NCI-H1092 (cell line): ENCODE measurements at places on chromosomes 1 and 21.

- no peak for DNase-seq
These were observed 61.8 kb upstream of the TTLL7 start for GRCh38 chr1:84060781-84061180.

GRCh38 chr1:230105754-230106625 lies 39.0 kb downstream of the GALNT2 start:
- DNase-seq, result no peak

DNA sequence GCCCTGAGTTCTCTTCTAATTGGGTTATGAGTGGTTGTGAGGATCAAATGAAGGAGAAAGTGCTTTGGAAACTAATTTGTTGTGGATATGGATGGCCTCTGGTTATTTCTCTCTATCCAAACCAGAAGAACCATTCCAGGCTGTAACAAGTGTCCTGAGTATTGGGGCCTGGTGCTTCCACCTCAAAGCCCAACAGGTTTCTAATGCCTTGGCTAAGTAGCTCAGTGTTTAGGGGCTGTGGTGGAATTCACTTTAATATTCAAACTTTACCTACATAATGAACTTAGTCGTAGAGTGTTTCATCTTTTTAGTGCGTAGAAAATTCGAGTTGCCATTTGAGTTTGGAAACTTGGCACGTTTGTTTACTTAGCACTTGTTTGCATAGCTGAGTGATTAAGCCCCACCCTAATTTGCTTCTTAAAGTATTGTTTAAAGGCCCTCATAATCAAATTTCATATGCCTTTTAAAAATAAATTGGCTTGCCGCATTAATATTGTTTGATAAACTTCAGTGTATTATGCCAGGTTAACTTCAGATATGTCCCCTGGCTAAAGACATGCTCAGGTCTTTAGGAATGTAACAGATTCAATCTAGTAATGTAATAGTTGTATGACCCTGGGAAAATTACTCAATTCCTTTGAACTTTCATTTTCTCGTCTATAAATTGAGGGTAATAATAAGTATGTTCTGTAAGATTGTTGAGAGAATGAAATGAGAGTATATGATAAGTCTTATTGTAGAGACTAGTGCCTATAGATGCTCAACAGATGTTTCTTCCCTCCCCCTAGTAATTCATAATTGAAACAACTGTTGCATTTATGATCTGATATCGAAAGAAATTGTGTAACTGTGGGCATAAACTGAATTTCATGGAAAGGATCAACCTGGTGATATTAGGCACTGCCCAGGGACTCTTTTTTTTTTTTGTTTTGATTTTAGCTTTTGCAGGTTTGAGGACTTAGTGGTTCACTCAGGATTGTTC lies 1.6 kb downstream of the AGO4 start:
- no peak for DNase-seq

DNA sequence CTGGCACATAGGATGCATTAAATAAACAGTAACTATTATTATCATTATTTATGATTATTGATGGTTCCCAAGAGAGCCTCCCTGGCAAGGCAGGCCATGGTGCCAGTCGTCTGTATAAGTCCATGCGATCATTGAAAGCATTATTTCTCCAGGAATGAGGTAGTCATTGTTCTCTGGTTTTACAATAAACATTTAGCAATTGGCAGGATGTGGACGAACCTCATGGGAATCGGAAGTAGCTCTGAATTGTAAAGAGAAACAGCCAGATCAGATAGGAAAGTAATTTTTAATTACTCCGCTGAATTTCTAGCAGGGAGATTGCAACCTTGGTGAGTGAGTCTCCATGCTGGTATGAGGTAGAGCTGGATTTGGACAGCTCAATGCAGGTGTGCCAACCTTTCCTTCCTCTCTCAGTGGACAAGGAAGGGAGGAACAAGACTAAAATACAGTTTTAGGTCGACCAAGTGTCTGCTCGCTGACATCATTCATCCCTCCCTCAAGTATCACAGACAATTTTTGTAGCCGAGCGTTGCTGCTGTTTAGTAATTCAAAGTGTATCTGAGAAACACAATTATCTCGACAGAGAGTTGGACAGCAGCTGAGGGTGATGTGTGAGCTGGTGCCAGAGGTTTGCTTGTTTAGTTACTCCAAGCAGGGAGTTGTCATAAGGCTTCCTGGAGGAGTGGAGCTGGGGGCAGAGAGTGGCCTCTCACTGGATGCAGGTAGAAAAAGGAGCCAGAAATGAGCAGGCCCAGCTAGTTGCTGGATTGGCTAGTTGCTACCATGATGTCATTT lies 250.8 kb downstream of the KCNJ6 start:
- no peak for DNase-seq

DNA sequence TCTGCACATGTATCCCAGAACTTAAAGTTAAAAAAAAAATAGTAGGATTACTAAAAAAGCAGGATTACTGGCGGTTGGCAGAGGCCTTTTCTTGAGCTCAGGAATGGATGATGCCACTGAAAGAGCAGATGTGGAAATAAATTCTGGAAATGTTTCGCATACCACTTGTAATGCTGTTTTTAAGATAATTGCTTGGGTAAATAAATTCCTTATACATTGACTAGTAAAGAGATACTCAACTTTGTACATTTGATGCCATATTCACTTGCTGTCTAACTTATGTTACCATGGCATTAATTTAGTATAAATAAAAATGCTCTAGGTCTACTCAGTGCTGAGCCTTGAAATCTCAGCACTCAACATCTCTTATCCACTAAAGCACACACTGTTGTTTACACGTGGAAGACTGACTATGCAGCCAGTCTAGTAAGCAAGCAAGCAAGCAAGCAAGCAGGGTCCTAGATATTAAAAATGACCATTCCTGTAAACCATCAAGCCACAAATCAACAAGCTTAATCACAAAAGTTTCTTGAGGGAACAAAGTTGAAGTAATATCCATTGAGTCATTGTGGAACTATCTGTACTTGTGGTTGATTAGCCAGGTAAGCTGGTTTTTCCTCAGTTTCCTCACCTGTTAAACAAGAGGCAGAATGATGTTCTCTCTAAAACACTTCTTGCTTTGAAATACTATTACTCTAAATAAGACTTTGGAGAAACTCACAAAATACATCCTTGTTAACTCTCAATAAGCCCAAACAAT lies 1.7 kb upstream of the RASAL2 start:
- no peak for DNase-seq

DNA sequence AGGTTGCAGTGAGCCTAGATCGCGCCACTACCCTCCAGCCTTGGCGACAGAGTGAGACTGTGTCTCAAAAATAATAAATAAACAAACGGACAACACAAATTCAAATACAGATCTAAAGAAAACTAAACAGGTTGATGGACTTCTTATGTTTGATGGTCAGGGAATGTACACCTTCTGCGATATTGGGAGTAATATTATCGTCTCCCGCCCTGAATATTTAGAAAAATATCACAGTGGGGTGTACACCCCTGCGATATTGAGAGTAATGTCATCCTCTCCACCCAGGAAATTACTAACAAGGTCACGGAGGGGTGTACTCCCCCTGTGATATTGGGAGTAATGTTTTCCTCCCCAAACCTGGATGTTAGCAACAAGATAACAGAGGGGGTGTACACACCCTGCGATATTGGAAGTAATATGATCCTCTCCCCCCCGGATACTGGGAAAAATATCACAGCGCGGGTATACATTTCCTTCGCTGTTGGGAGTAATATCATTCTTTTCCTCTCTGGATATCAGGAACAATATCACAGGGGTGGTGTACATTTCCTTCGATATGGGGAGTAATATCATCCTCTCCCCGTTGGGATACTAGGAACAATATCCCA lies 1.4 kb upstream of the CFAP298 start:
- no peak for DNase-seq

DNA sequence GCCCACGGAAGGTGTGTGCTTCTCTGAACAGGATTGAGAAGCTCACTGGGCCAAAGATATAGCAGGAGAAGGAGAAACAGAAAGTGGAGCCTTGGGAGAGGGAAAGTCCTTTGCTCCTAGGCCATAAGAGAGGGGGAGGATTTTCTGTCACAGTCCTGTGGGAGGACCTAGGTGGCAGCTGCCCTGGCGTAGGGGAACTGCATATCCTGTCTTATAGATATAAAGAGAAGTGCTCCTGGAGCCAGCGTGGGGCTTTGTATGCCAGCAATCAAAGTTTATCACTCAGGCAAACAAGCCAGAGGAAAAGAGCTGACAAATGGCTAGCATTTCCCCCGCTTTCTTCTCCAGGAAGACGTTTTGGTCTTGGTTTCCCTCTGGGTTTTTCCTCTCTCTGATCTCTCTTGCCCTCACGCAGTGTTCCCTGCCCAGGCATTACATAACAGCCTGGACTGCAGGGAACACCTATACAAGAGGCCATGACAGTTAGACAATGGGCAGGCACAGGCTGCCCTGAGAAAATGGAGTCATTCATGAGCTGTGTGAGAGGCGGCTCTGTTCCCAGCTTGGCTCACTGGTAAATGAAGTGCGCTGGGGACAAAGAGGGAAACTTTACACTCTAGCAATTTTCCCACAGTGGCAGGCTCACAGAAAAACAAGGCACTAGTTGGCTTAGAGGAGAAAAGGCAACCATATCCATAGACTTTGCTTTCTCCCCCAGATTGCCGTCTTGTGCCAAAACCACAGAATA lies 52.5 kb upstream of the ZNF648 start:
- no peak for DNase-seq

DNA sequence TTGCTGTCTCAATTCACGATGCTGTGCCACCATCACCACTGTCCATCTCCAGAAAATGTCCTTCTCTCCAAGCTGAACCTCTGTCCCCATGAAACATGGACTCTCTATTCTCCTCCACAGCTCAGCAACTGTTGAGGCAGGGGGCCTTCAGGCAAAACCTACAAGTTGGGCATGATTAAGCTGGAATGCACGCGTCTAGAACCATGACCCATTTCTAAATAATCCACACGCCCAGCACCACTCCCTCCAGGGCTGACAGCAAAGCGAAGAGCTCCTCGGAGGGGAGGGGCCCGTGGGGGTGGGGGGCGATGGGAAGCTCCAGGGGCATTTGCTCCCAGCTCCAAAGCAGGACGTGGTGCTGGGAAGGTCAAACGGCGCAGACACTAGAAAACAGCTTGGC lies 3.3 kb upstream of the HES5 start:
- DNase-seq, result no peak

- peak; percentile 26 for DNase-seq
These were observed 41.0 kb upstream of the HAO2 start for GRCh38 chr1:119327450-119328155.

DNA sequence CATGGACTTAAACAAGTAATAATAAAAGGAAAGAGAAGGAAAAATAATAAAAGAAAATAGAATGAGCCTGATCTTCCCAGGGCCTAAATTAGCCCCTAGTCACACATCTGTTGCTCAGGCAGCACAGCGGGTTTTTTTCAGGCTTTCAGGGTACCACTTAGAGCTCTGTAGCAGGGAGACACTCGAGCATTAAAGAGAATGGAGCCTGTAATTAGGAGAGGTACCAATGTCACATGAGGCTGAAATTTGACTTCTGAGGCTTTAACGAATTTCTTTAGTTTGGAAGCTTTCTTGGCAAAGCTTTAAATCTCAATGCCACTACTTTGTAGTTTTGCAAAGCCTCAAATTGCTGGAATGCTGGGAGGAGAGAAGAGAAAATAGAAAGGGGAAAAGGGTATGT lies 116.3 kb downstream of the AK5 start:
- no peak for DNase-seq

DNA sequence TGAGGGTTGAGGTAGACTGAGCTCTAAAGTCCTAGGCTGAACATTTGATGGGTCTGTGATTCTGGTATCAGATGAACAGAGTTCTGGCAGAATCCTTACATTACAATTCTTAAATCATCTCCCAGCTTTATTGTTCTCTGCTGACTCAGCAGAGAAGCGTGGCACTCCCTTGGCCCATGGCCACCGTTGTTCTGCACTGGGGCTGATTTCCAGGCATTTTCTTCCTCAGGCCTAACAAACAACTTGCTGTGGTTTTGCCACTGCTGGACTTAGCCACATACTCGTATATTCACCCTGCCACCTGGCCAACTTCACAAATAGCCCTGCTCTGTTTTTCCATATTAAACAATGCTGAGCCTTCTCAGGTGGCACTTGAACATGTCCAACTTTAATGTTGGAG lies 223.2 kb downstream of the TNR start:
- no peak for DNase-seq

GRCh38 chr1:229952670-229953520 lies 114.1 kb upstream of the GALNT2 start:
- no peak for DNase-seq

DNA sequence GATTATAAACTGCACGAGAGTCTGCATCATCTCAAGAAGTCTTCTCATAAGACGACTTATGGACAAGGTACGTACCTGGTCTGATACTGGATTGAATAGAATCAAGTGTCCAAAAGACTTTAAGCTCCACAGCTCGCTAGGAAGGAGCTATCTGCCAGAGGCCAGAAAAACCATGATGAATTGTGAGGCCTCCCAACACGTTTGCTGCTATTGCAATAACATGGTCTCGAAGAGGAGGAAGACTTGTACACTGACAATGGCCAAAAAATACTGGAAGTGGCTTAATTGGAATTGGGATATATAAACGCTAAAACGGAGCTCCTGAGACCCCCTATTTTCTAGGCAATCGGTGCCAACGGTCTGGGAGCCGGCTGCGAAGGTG lies 534 bp downstream of the DNAJC28 start:
- DNase-seq, result no peak

DNA sequence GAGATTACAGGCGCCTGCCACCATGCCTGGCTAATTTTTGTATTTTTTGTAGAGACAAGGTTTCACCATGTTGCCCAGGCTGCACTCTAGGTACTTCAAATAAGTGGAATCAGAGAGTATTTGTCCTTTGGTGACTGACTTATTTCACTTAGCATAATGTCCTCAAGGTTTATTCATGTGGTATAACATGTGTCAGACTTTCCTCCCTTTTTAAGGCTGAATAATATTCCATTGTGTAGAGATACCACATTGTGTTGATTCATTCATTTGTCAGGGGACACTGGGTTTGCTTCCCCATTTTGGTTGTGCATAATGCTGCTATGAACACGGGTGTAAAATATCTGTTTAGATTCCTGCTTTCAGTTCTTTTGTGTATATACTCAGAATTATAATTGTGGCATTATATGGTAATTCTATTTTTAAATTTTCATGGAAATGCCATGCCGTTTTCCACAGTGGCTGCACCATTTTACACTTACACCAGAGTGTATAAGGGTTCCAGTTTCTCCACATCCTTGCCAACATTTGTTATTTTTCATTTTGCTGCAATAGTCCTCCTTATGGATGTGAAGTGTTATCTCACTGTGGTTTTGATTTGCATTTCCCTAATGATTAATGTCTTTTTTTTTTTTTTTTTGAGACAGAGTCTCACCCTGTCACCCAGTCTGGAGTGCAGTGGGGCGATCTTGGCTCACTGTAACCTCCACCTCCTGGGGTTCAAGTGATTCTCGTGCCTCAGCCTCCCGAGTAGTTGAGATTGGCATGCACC lies 35.1 kb downstream of the IL6R start:
- no peak for DNase-seq

GRCh38 chr1:221720545-221720944 lies 21.3 kb downstream of the DUSP10 start:
- DNase-seq, result no peak

GRCh38 chr1:58035523-58035922 lies 511.0 kb downstream of the OMA1 start:
- DNase-seq, result no peak
